ENCODE measurements at places on chromosomes 6 and 20.

- DNase-seq = no peak
Observed at GRCh38 chr6:162621246-162621645, 106.3 kb downstream of the PRKN start.

GRCh38 chr6:100126790-100127484 lies 132.9 kb upstream of the MCHR2 start:
- no peak for DNase-seq

DNA sequence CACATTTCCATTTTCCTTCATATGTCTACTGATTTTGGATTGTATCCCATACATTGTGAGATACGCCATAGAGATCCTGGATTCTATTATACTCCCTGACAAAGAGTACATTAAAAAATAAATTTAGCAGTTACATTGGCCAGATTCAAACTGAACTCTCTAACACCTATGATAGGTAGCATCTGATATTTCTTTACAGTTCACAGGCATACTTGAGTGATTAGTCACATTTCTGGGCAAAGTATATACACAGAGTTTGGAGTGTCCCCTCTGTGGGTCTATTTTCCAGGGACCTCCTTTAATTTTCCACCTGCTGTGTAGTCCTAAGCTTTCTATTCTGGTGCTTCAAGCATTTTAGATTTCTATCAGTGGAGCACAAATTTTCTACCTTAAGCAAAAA lies 96.4 kb downstream of the TBC1D32 start:
- DNase-seq = no peak

DNA sequence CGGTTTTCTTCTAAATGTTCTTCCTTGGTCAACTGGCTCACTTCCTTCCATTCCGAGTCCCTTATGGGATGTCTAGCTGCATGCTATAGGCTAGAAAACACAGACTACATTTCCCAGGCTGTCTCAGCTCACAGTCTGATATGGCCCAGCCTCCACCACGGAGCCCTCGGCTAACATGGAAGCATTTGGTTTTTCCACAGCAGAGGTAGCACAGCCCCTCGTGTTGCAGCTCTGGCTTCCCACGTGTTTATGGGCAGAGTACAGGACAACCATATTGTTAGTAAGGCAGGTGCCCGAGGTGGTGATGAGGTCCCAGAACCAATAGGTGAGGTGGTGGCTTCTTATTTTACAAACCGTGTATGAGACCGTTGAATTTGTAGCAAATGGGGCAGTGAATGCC lies 8.7 kb downstream of the GPLD1 start:
- no peak for DNase-seq

DNA sequence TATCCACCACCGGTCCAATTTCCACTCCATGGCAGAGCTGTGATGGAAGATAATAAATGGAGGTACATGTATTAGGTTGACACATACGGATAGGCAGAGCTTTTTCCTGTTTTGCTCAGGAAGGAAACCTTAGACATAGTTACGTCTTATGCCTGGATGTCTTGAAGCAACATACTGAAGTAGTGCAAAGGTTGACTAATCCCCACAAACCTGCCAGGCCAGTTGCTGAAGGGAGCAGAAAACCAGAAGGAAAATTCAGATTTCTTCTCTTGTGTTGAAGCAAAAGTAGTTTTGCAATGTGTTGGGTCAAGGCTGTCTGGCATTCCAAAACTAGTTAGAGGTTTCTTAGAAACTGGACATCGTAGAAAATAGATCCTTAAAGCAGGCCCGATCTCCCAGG lies 68.7 kb downstream of the PHACTR1 start:
- no peak for DNase-seq

- no peak for DNase-seq
Observed at GRCh38 chr6:297571-298232, 5.4 kb downstream of the DUSP22 start.

DNA sequence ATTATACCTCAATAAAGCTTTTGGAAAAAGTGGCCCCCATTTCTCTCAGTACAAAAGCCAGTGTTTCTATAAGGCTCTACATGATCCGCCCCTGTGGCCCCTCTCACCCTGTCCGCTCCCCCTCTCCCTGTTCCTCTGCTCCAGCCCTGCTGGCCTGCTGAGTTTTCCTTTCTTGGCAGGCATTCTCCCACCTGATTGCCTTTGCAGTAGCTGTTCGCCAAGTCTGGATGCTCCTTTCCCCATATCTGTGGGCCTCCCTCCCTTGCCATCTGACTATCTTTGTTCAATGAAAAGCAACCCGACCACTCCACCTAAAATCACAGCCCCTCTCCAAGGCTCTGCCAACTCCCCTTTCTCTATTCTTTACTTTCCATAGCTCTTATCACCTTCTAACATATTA lies 33.2 kb downstream of the CDH22 start:
- no peak for DNase-seq

GRCh38 chr20:32780278-32780677 lies 18.1 kb downstream of the DNMT3B start:
- DNase-seq = no peak

- no peak for DNase-seq
Observed at GRCh38 chr20:56955680-56956079, 310.8 kb downstream of the BMP7 start.

GRCh38 chr20:58407201-58407873 lies 18.3 kb downstream of the VAPB start:
- DNase-seq = no peak

DNA sequence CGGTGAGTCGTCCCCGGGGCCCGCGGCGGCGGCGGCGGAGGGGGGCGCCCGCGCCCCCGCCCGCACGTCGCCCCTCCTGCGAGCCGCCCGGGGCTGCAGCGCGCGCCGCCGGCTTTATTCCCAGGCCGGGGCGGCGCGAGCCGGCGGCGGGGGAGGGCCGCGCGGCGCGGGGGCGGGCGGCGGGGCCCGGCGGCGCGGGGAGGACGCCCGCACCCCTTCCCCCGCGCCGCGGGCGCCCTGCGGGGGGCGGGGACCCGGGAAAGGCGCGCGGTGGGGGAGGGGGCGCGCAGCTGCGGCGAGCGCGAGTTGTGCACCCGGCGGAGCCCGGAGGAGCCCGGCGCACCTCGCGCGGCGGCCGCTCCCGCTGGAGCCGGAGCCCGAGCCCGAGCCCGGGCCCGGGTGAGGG lies 646 bp downstream of the HMGA1 start:
- no peak for DNase-seq

DNA sequence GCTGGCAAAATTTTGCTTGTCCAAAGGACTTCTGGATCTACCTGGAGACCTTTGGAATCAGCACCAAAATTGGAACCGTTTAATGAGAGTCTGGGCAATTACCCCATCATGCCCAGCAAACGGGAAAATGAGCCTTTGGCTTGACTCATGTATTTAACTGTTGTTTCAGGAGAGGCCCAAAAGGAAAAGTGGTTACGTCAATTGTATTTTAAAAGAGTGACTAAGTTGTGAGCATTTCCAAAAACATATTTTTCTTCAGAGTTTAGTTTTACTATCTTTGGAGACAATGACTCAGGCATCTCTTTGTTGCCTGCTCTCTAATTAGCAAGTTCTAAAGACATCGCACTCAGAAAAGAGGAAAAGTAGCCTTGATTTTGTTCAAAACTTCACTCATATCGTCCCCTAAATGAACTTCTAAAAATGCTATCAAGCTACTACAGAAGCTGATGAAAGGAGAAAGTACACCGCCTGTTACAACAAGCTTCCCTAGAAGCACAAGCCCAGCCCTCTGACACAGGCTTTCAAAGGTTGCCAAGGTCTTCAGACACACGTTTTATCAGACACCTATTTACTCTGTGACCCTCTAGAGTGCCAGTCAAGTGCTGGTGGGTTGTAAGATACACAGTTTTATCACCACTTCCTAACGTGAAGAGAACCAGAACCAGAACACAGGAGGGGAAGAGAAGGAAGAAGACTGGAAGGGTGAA lies 146.2 kb downstream of the TBX18 start:
- no peak for DNase-seq

DNA sequence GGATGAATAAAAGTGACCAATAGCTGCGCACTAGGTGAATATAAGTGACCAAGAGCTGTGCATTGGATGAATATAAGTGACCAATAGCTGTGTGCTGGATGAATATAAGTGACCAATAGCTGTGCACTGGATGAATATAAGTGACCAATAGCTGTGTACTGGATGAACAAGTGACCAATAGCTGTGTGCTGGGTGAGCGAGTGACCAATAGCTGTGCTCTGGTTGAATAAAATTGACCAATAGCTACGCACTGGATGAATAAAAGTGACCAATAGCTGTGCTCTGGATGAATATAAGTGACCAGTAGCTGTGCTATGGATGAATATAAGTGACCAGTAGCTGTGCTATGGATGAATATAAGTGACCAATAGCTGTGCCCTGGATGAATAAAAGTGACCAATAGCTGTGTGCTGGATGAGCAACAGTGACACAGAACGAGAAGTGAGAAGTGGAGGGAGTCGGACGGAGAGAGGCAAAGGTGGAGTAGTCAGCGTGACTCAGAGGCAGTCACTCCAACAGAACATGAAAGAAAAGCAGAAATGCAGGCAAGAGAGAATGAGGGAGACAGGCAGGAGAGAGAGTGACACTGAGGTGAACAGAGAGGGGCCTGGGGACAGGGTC lies 38.5 kb downstream of the RBM38 start:
- DNase-seq = no peak

GRCh38 chr20:49803418-49803817 lies 9.2 kb upstream of the SLC9A8 start:
- DNase-seq = no peak

DNA sequence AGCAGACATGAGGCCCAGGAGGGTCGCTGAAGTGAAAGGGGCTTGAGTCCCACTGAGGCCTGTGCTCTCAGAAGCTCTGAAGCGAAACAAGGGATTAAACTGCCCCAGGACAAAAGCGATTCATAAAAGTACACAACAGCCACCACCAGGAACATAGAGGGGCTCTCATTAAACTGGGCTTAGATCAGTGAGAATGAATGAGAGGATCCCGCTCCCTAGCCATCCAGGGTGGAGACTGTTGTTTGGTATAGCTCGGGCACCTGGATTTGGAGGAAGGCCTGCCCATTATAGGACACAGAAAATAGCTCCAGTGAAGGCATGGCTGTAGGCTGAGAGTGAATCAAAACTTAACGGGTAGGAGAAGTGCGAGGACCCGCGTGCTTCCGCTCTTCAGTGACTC lies 91.6 kb upstream of the TAB2 start:
- DNase-seq = no peak

GRCh38 chr6:2794171-2794730 lies 29.1 kb downstream of the WRNIP1 start:
- DNase-seq = no peak

GRCh38 chr20:37346236-37346534 lies 245 bp downstream of the SRC start:
- DNase-seq = no peak

GRCh38 chr6:52221302-52221701 lies 23.0 kb downstream of the IL17F start:
- DNase-seq = peak; percentile 36

DNA sequence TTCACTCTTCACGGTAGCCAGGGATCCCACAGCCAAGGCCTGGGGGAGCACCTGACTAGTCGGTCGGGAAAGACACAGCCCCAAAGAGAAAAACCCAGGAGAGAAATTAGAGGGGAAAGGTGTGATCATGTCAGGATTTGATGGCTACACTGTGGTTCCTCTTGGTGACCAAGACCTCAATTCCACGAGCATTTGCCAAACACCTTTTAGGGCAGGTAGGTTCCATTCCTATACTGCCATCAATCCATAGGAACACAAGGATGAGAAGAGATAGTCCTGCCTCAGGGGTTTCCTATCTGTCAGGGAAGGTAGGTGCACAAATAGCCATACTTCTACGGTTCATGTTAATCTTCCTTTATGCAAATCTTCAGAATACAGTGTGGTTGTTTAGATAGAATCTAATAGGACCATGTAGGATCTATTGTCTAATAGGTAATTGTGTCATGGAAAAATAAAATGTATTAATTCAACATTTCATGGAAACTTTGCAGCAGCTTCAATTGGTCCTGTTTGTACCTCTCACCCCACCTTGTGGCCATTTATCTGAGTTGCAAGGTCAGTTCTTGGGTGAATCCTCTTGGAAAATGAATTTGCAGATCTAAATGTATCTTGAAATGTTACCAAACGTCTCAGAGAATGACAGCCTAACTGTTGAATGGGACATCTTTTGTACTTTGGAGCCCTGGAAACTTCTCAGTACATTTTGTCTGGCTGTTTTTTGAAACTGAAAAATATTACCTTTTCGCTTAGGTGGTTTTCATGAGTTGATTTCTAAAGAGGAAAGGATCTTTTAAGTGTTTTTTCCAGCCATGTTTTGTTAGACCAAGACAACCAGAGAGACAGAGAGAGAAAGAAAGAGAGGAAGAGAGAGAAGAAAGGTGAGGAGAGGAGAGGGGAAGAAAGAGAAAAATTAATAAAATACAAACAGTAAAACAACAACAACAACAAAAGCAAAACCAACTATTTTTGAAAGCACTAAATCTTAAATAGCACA lies 33.7 kb upstream of the IYD start:
- no peak for DNase-seq

DNA sequence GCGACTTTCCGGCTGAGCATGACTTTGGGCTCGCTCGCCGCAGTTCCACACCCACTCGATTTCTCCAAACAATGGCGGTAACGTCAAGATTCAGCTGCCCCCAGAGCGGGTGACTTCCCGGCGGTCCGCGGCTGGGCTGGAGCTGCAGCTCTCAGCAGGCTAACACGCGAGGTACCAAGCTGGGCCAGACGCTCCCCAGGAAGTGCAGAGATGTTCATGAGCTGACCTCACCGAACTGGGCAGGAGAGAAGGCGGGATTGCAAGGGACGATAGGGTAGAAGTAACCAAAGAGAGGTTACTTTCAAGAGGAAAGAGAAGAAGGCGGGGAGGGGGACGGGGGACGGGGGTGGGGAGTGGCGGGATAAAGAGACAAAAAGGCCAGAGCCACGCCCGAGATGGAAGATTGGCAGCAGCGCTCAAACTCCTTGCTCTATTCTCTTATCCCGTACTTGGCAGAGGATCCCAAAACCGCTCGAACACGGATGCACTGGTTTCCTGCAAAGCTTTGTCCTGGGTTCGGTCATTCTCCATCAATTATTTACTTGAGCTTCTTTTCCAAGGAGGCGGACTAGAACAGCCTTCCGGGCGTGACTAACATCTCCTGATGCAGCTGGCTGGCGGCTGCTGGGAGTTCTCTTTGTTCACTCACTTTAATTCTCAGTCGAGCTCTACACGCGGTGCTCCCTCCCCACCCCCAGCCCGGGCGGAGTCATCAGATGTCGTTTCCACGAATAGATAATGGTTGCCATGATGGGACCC lies at the start of gene MTCL3:
TSS of gene MTCL3 (minus strand) at position 626 of the 759 bp plus-strand sequence.
- peak; percentile 41 for DNase-seq

DNA sequence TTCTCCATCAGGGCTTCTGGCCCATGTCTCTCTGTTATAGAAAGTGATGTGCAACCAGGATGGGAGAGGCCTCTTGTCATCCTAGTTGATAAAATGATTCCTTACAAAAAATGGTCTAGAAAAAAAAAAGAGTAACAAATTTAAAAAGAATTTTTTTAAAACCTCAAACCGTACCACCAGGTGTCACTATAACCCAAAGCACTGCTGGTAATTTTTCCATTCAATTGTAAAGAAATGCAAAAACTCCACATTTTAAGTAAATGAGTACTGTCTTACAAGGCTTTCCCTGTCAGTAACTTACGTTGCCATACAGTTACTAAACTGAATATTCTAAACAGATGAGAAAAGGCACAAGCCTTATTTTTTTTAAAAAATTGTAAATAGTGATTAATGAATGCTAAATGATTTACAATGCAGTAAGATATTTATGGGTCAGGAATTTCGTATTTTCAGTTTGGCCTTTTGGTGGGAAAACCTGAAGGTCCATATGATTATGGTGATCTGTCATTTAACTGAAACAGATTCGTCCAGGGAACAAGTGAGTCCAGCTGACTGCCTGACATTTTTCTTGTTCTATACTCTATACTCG lies 95.4 kb downstream of the OGFRL1 start:
- no peak for DNase-seq

Measured in activated T-helper 2 cell treated with anti-CD3 and anti-CD28 coated beads, Interferon-gamma antibody, Interleukin-2, Interleukin-4, amounts not matched to agents 10 μg/mL and 5 μg/mL and 100 μg/mL, durations not matched to agents 14 hours and 24 hours and 36 hours (primary cell).